ENCODE measurements at places on chromosomes 7 and 10. TPM values are rescaled to one million over a fixed set of nuclear protein-coding genes. Genes with fewer than 3 reads are reported as not detected.

The LFNG gene
- 12.0 TPM for polyA plus RNA-seq

The PRSS37 gene
- not detected for polyA plus RNA-seq

The VWC2 gene
- polyA plus RNA-seq = 0.06 TPM

The C10orf67 gene
- polyA plus RNA-seq = 0.08 TPM

The TSC22D4 gene
- polyA plus RNA-seq = 60.0 TPM

The EN2 gene
- polyA plus RNA-seq = 0.01 TPM

The MMD2 gene
- polyA plus RNA-seq = not detected

The LRIT1 gene
- polyA plus RNA-seq = not detected
